ENCODE measurements at places on chromosomes 1 and 21.
A peak's percentile ranks its signal among the peaks of the same experiment; 100 is the strongest.

DNA sequence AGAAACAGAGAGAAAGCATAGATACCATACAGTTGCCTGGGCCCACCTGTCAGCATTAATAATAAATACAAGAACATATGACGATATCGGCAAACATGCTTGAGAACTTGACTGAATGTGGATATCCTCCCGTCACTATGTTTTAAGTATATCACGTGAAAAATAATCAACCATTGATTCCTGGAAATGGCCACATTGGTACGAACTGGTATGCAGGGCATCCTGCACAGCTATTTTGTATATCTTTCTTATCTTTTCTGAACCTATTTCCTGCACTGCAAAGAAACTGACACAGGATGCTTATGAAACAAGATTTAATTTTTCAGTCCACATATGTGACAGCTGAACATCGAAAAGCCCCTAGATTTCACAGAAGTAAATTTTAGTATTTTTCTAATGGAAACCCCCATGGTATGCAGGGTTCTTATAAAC is 22.8 kb upstream of the RGS1 start:
- no peak for DNase-seq

DNA sequence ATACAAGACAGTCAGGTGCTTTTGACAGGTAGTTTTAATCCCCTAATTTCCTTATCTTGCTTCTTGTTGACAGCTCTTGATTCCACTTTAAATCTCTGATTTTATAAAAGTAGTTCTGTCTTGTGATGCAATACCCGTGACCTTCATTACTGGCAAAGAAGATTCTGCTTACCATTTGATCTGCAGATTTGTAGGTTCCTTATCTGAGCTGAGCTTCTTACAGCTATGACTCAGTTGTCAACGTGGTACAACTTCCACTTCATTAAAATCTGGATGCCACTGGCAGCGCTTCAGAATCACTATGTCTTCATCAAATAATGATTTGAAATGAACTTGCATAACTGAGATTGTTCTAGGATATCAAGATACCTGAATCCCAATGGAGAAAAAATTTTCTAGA is 543.6 kb upstream of the B3GALT2 start:
- no peak for DNase-seq

DNA sequence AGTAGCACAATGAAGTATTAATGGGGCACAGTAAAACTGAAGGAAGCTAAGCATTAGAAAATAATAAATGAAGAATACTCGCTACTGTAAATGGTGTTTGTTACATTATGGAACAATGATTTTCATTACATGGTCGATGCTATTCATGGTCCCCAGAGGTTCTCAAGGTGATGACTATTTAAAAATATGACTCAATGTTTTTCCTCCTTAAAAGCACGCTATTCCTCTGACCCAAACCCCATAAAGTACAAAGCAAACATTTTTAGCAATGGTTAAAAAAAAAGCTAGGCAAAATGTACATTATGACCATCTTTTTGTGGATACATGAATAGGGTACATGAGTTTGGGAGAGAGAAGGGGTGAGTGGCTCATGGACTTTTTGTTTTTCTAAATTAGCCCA is 34.3 kb downstream of the VAMP4 start:
- DNase-seq, result no peak

GRCh38 chr1:12591267-12591938 is 26.6 kb downstream of the DHRS3 start:
- no peak for DNase-seq

GRCh38 chr1:228016181-228016510 is 9.3 kb downstream of the WNT3A start:
- DNase-seq, result no peak

DNA sequence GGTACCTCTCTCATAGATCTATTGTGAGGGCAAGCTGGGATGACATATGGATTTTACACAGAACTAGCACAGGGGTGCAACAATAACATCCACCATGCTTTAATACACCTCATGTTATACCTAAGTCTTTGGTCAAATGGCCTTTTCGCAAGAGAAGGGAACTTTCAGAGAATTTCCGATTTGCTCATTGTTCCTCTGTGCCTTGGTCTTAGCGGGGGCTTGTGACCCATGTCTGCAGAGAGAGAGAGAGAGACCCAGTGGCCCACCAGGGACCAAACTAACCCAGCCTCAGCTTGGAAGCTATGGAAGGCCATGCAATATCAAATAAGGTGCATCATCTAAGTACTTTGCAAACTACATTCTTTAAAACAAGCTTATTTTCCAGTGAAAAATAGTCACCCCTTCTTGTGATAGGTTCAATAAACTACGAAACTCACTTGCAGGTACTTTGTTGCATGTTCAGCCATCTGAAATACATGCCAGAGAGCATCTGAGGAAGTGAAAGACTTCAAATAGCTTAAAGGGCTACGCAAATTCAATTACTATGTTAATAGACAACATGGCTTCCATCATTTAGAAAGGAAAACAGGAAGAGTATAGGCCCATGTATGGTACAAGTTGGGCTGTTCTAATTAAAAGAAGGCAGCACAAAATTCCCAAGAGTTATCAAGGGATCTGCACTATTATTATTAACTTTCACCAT is 100.7 kb downstream of the KCNN3 start:
- no peak for DNase-seq

GRCh38 chr1:41891199-41891896 is 27.4 kb downstream of the HIVEP3 start:
- DNase-seq, result peak; percentile 38

GRCh38 chr1:159828581-159829272 is 2.1 kb downstream of the SLAMF8 start:
- DNase-seq, result no peak

DNA sequence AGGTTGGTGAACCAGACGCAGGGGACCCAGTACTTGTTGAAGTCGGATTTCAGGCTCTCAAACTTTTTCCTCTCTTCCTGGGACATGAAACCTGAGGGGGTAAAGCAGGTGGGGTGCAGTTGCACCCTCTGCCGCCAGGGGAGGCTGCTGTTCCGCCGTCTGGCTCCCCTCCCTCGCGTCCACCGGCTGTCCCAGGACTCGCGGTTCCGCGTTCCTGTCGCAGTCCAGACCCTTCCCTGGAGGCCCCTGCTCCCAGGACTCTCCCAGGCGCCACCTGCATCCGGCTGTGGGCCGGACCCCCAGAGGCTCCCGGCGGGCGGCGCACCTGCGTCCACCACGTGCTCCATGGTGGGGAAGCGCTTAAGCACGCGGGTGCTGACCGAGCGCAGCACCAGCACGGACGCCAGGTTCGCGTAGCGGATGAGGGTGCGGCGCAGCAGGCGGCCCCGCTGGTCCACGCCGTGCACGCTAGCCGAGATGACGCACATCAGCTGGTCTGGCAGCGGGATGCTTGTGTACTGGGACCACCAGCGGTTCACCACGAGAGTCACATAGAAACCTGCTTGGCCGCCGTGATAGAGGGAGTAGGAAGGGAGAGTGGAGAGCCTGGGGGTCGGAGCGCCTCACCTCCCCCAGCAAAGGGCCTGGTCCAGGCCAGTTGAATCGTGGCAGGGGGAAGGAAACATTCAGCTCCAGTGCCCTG is 1.7 kb downstream of the BEST4 start:
- DNase-seq, result no peak

- no peak for DNase-seq
Observed at GRCh38 chr1:20587661-20588053, 1.2 kb upstream of the CDA start.

DNA sequence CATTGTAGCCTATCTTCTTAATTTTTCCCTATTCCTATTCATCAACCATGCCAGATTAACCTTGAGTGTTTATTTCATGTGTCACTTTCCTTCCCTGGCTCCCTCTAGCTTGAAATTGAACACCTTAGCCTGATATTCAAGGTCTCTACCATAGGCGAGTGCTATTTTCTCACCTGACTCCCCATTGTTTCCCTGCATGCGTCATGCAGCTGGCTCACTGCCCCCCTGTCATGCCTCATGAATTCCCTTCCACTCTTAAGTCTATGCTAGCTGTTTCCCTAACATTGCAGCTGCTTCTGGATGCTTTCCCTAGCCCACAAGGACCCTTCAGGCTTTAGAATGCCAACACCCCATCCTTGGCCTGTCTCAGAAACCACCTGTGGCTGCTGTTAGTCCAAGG is 56.7 kb upstream of the CD1D start:
- no peak for DNase-seq

GRCh38 chr1:113191579-113192076 is 118.6 kb downstream of the LRIG2 start:
- DNase-seq, result no peak

DNA sequence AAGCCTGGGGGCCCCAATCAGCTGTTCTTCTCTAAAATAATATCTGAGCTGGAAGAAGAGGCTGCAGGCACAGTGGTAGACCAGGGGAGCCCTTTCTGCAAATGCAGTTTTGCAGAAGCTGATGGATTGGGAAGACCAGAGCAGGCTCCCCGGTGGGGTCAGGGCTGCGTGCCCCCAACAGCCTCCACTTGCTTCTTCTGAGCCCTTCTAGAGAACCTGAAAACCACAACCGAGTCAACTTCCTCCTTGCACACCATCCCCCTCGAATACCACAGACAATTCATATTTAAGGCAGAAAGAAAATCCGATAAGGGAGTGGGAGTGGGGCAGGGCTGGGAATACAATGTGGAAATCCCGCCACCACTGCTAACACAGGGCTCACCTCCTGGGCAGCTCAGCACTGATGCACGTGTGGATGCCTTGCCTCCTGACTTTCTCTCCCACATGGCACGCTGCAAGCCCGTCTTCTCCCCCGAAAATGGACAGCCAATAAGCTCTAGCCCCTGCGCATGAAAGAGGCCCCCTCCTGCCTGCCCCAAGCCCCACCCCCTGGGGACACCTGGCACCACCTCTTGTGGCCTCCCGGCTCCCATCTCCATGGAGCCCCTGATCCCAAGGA is 25.4 kb upstream of the ALDH4A1 start:
- no peak for DNase-seq

GRCh38 chr21:43207868-43208267 is 39.1 kb downstream of the CRYAA start:
- DNase-seq, result no peak

- no peak for DNase-seq
Observed at GRCh38 chr1:84377480-84378095, 20.7 kb upstream of the DNASE2B start.

DNA sequence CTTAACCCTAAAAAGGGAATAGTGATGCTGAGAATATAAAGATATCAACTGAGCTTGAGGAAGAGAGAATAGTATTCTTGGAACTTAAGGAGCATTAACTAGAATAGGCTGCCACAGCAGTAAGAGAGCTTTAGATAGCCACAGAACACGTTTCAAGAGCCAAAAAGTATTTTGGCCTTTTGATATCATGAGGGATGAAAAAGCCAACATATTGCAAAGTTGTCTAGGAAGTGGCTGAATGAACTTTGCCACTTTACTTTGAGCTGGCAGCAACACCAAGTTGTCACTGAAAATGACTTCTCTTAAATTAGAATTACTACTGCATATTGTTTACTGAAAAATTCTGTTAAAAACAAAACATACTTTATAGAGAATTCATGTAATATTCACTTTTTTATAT is 1476.2 kb downstream of the MRPL39 start:
- no peak for DNase-seq

DNA sequence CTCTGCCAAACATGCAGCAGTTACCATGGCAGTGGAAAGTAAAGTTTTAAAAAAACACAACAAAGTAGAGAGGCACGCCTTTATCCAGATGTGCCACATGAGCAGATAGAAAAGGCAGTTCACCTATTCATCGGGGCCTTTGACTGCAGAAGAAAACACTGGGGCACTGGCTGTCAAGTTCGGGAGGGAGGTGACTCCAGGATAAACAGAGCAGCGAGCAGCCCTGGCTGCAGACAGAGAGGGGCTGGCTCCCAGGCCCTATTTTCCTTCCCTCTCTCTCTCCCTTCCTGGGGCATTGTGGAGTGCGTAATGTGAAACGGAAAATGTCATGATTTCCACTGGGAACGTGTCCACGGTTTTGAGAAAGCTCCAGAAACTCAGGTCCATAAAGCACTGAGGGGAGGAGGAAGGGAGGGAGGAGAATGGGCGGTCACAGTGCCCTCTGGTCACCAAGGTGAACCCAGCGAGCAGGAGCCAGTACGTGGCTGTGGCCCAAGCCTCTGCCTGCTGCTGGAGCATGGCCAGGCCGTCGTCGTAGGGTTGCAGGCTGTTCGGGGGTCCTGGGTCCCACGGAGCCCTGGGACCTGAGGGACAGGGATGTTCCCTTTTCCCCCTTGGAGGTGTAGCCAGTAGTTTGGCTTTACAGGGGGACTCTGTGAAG is 114.7 kb upstream of the IRF2BP2 start:
- no peak for DNase-seq

DNA sequence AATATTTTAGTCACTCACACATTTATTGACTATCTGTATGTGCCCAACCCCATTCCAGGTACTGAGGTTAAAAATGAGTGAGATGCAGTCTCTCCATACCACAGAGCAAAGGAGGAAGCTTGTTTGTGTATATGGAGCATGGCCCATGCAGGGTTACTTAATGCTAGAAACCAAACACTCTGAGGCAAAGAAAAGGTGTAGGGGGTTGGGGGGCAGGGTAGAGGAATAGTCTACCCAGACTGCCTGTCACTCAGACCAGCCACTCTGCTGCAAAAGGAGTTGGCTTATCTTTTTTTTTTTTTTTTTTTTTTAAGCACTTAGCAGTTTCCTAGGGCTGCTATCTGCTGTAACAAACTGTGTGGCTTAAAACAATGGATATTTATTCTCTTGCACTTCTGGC is 19.8 kb downstream of the PGM1 start:
- no peak for DNase-seq

- no peak for DNase-seq
Observed at GRCh38 chr1:37605061-37605650, 9.4 kb upstream of the GNL2 start.

DNA sequence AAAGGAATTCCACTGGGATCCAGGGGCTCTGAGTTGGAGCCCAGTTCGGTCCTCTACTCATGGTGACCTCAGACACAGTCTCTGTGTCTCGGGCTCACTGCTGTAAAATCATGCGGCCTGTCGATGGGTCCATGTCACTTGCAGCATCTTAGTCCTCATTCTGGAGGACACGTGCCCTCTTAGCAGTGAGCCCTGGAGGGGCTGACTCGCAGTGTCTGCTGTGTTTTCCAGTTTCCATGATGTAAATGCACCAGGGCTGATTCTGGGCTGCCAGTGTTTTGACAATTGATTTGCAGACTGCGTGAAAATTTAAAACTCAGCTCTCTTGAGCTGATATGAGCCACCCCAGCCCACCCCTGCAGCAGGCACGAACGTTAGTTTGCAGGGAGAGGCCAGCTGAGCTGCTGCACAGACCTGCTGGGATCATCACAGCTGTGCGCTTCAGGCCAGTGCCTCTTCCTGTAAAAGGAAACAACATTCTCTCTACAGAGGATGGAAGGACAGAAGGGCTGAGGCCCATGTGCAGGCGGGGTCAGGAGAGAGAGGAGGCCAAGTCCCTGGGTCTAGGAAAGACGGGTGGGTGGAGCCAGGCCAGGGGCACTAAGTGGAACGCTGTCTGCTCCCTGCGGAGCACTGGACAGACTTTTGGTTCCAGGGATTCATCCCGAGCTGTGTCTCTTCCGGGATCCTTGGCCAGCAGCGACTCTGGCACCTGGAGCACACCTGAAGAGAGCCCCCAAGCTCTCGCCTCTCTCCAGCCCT is 42.6 kb downstream of the RSPH1 start:
- DNase-seq, result no peak

DNA sequence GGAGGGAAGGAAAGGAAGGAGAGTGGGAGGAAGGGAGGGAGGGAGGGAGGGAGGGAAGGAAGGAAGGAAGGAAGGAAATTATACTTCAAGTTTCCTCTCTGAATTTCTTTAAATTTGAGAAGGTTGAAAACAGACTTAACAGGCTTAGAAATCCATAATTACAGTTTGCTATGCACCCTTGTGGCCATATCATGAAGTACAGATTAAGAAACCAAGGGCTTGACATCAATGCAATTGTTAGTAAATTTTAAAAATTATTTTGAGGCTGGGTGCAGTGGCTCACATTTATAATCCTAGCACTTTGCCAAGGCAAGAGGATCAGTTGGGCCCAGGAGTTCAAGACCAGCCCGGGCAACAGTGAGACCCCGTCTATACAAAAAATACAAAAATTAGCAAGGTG is 14.4 kb downstream of the ANP32E start:
- DNase-seq, result no peak
